Right cardiac atrium (tissue), 5 donors: ENCODE measurements at places on chromosomes 3 and 15. TPM values are rescaled to one million over a fixed set of nuclear protein-coding genes. Genes with fewer than 3 reads are reported as not detected.

SPTSSB gene
- not detected for total RNA-seq

FBLN2 gene
- total RNA-seq = 323 TPM

APOD gene
- 41.1 TPM for total RNA-seq

CFAP91 gene
- total RNA-seq = 0.80 TPM

PEX11A gene
- 9.5 TPM for total RNA-seq

PLS1 gene
- 1.2 TPM for total RNA-seq

MOBP gene
- not detected for total RNA-seq

ANKRD34C gene
- not detected for total RNA-seq

SOX14 gene
- total RNA-seq = not detected

DNA sequence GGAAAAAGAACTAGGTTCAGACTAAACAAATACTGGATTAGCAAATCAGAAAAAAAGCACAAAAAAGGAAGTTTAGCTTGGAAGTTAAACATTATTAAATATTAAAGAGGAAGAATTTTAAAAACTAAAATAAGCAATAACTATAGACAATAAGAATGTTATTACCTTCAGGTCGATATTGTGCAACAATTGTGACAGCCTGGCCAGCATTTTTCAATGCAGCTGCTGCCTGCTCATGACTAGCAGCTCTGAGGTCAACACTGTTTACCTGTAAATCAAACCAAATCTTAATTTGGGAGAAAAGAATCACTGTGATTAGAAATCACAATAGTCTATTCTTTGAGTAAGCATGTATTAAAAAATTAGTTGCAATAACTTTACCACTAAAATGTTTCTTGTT, 75.1 kb upstream of the MELTF start:
- no peak for DNase-seq

DNA sequence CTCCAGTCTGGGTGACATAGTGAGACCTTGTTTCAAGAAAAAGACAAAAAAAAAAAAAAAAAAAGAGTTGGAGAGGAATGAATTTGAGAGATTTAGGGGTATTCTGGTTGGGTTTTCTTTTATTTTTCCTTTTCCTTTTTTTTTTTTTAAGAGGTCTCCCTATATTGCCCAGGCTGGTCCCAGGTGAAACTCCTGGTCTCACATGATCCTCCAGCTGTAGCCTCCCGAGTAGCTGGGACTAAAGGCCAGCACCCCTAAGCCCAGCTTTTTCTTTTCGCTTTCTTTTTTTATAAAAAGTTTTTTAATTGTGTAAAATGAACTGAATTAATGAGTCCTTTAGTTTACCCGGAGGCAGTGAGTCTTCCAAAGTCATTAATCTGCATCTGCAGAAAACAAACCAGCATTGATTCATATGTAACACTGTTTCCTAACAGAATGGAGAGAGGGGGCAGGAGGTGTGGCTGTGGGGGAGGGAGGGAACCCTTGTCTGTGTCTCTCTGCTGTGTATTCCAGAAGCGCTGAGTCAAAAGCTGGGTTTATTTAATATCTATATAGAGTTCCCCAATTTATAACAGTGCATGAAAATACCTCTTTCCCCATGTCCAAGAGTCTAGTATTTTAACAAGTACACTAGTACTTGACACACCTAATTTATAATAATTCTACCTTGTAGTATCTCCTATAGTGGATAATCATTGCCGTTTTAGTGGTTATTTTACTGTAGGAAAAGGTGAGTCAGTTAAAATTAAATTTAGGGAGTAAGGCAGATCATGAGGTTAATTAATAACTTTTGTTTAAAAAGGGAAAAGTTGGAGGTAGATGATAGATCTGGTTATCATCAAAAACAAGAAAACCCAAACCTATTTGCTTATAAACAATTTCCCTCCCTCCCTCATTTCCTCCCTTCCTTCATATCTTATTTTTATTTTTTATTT, 2.6 kb upstream of the DPPA4 start:
- no peak for DNase-seq

- DNase-seq = no peak
Measured at GRCh38 chr15:78969687-78970349, 25.0 kb upstream of the CTSH start.

DNA sequence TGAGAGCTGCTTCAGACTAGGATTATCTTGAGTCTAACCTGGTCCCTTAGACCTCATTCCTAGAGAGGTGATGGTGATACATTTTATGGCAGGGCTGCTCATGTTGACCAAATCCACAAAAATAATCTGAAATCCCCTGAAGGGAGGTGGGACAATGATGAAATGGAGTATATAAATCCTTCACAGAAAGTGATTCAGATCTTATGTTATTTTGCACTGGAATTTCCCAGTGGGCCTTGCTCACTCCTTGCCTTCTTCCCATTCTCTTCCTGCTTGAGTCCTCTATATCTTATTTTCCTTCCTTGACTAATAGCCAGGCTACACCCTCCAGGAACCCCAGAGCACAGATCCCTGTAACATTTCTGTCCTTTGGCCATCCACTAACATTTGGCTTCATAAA, 10.4 kb upstream of the TMEM202 start:
- no peak for DNase-seq

GRCh38 chr3:161420746-161421145, 49.4 kb upstream of the SPTSSB start:
- DNase-seq = no peak

DNA sequence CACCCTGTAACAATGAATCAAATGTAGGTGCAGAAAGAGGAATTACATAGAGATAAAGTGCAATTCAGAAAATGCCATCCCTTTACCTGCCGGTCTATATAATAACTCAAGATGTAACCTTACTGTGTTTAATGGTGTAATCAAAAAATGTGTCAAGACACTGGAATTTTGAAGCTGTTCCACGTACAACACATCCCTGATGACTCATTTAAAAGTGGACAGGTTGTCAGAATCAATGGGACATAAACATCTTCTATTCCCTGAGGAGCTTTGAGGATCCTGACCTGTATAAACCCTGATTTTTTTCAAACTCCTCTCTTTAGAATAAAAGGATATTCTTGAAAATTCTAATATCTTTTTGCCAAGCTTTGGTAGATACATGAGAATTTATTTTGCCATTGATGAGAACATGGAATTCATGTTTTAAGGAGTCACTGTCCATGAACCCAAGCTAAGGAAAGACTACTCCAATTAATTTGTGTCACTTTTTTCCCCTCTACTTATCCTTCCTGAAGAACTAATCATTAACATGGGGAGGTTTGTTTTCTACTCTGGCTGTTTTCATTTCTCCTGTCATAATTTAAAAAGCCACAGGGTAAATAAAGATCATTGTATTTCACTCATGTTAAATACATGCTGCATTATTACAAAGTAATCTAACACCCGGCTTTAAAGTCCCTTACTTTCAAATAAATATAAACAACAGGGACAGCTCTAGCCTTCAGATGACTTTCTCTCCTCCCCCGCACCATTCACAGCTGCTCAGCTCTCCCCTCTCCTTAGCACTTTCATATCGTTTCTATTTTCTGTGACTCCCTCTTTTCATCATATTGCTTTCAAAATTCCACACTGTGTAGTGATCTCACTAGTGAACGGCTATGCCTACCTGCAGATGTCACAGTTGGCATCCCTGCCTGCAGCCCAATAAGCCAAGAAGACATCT, 138.3 kb downstream of the TAFA4 start:
- DNase-seq = no peak

GRCh38 chr15:60966316-60966715, 262.8 kb downstream of the RORA start:
- DNase-seq = no peak

GRCh38 chr15:78791357-78791756, 19.9 kb downstream of the ADAMTS7 start:
- DNase-seq = peak; percentile 22

DNA sequence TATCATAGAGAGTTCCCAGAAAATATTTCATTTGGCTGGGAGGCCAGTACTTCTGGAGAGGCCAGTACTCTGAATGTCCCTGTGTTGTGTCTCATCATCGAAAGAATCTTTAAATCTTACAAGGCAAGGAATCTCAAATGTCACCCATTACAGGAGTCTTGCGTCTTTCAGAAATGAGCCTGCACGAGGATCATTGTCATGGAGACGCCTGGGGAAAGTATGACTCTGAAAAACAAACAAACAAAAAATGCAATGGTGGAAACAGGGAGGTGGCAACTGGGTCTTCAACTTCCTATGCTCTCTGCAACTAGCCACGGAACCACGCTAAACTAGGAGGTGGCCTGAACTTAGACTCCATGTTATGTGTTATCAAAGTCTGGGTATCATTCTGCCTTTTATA, 804.6 kb downstream of the EPHA3 start:
- DNase-seq = no peak

- no peak for DNase-seq
Measured at GRCh38 chr3:193237030-193237429, 4.0 kb upstream of the PLAAT1 start.

- no peak for DNase-seq
Measured at GRCh38 chr3:178152031-178152806, 384.0 kb upstream of the KCNMB2 start.

GRCh38 chr3:114363554-114364202, 69.8 kb downstream of the TIGIT start:
- DNase-seq = no peak

DNA sequence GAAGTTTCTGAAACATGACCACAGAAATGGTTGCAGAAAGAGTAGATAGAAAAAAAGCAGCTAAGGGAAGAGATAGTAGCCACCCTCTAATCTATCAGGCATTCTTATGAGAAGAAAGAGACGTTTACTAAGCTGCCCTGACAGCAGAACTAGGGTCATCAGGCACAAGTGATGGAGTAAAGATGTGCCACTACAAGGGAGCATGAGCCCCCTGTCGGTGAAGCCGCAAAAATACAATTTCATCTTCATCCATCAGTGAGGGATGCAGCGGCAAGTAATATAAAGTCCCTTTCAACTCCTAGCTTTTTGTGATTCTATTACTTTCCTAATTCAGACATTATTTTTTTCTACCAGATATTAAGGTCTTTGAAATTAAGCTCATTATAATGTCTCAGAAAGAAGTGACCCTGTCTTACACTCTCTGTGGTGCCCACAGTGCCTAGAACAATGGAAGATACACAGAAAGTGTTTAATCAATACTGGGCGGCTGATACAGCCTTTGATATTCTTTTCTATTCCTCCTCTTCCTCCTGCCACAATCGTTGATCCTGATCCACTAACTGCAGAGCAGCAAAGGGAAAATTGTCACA, 651.6 kb downstream of the NTRK3 start:
- DNase-seq = no peak

GRCh38 chr15:34214135-34214534, 4.2 kb upstream of the KATNBL1 start:
- DNase-seq = no peak

- no peak for DNase-seq
Measured at GRCh38 chr15:29031502-29032228, 145.9 kb downstream of the APBA2 start.

GRCh38 chr3:119311081-119311925, 17.1 kb downstream of the ARHGAP31 start:
- no peak for DNase-seq

DNA sequence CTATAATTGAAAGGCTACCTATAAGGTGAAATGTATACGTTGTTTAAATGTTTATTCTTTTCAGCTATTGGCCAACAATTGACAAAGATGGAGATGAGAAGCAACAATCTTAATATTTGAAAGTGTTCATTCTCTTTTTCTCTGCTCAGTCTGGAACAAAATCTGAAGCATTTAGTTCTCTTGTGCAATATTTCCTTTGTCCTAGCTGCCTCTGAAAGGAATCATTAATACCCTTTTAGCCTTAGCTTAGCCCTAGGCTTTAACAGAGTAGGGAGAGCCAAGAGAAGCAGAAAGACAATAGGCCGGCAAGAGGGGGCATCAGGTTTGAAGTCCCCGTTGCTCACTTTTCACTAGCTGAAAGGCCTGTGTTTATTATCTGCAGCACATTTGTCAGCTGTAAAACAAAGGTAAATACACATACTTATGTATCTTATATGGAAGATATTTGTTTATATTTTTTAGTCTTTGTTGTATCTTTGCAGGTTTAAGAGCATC, 422.5 kb upstream of the SEMA6D start:
- DNase-seq = no peak

DNA sequence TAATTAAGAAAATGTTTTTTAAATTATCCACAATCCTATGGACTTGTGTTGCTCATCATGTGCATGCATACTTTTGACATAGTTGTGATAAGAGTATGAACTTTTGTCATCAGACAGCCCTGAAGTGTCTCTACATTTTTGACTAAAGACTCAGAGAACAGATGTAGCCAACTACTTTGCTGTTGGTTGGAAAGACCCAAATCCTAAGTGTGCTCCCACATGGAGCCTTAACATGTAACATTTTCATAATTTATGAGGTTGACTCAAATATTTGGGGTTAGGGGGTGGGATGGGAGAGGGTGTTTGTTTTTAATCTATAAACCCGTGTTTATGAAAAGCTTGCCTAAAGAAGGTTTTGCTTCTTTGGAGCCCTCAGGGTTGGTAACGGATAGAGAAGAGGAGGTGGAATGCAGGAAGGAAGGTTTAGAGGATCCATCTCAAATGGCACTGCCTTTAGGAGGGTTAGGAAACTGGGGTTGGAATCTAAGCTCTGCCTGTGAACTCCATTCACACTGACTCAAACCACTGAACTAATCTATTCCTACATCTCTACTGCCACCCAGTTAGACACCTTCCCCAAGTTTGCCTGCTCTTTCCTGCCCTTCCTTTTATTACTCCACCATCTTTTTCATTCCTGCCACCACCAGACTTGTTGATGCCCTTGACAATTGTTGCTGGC, 3.7 kb downstream of the BOC start:
- DNase-seq = no peak

DNA sequence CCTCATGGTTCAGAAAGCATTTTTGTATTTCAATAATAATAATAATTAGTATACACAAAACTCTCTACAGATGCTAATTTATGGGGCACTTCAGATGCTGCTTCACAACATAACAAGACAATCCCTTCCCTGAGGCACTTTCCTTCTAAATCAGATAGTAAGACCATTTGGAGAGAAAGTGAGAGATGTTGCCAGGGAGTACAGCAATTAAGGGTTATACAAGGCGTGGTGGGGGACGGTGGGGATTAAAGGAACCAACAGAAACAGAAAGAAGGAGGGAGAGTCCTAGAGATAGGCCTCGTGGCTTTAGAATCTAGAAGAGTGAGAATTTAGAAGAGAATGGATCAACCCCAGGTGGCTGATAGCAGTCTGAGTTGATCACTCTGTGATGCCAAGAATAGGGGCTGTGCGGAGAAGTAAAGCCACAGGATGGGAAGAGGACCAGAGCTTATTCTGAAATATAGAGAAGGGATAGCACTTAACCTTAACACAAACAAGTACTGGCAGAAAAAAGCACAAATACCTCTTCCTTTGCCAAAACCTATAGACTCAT, 76.9 kb downstream of the ETFA start:
- no peak for DNase-seq

GRCh38 chr15:78001656-78002055, 75.9 kb downstream of the TBC1D2B start:
- no peak for DNase-seq

DNA sequence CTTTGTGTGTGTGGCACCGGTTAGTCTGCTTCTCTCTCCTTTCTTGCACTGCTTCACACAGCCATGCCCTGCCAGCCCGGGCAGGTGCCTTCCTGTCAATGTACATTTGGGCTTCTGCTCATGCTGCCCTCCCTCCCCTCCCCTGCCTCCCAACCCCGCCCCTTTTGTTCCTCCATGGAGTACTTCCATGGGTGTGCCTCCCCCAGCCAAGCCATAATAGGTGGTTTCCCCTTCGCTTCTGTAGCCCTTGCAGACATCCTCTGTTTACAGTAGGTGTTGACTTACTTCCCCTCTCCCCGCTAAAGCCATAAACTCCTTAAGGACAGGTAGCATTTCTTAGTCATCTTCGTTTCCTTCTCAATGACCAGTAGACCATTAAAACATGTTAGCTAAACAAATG, 31.8 kb upstream of the CRTC3 start:
- no peak for DNase-seq
